ENCODE measurements at places on chromosomes 16 and 17.

GRCh38 chr16:1631230-1631629 lies 19.1 kb downstream of the CRAMP1 start:
- DNase-seq = no peak

DNA sequence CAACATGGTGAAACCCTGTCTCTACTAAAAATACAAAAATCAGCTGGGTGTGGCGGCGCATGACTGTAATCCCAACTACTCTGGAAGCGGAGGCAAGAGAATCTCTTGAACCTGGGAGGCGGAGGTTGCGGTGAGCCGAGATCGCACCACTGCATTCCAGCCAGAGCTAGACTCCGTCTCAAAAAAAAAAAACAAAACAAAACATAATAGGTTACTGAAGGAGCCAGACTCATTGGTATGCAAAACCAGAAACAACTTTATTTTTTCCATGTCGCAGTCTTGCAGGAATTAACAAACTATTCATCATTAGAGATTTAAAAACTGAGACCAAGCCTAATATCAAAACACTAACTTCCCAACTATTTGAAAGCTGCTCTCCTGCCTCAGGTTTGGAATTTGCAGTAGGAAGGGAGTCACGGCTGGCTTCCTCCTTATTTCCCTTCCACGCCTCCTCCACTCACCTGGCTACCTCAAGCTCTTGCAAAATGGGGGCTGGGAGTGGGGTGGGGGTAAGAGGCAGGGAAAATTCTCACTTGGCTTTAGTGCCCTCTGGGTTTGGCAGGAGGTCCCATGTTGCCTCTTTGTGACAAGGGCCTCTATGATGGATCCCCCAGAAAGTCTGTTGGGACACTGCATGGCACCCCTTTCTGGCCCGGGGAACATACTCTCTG lies 34.1 kb upstream of the MYH10 start:
- no peak for DNase-seq

- DNase-seq = no peak
These were observed 128.7 kb downstream of the CHD9 start for GRCh38 chr16:53183442-53183841.

DNA sequence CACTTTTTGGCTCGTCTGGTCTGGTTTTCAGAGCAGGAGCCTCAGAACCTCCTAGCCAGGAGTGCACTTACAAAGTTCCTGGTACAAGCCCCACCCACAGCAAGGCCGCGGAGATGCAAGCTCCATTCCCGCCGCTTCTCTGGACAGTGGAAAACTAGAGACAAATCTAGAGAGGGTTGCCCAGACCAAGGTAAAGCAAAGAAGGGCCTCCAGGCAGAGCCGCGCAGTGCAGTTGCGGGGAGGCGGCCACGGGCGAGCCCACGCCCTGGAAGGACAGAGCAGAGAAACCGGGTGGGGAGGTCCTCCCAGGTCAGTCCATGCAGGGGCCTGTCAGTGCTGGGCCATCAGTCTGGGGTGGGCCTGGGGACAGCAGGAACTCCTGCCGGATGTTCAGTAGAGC lies 11.0 kb upstream of the OSGIN1 start:
- DNase-seq = no peak

DNA sequence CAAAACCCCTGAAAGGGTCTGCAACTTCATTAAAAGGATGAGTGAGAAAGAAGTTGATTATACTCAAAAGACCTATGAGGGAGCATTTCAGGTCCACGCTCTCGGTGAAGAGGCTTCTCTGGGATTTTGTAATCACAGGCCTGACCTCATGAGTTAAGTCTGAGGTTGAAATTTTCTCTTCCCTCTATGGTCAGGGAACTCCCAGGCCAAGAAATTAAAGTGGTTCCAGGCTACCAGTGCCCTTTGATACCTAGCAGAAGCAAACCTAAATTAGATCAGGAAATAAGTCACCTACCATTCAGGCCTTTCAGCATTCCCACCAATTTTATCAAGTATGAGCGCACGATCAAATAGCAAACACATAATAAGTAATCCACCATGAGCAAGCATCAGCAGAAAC lies 27.9 kb downstream of the MBTD1 start:
- DNase-seq = no peak

- no peak for DNase-seq
These were observed 2.8 kb downstream of the SF3B3 start for GRCh38 chr16:70526403-70526802.

- no peak for DNase-seq
These were observed 132.6 kb downstream of the PITPNC1 start for GRCh38 chr17:67509390-67510287.

DNA sequence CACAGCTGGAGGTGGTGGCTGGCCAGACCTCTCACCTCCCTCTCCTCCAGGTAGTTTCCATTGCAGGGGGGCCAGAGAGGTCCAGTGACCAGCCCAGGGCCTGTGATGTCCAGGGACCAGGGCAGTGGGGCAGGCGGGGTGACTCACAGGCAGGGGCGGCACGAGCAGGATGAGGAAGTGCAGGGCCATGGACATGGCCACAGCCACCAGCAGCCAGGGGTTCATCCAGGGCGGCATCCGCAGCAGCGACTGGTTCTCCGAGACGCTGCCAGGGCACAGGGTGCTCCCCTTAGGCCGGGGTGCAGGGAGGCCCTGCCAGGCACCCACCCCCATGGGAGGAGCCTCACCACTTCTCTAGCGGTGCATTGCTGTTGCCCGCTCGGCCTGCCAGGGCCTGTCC lies 12.9 kb upstream of the P2RX1 start:
- no peak for DNase-seq

- DNase-seq = no peak
These were observed 69.0 kb downstream of the CNTNAP4 start for GRCh38 chr16:76346210-76346609.

DNA sequence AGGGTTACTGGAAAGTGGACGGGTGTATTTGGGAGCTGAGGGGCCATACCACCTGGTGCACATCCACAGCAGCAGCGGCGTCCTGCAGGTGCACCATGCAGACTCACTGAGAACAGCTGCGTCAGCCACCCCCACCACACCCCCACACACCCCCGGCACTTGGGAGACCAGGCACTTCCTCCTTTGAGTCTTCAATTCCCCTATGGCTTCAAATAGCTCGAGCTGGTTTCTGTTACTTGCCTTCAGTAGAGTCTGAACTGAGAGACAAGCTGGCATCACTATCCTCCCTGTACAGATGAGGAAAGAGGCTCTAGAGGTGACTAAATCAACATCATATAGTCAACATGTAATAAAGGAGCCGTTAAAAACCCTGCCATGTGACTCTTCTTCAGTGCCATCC lies 15.4 kb downstream of the CUEDC1 start:
- no peak for DNase-seq

DNA sequence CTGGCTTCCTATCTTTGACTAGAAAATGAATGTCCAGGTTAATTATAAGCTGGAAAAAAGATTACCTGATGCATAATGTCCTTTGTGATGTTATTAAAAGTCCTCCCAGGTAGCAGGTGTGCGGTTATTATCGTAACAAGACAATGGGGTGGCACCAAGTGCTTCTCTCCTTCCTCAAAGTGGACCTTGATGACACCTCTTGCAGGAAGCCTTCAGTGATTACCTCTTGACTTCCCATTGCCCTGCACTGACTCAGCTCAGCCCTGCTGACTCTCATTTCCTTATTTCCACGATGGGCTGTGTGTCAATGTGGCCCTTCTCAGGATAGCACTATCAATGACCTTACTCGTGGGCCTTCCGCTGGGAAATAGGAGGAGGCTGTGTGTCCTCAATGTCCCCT lies 477.4 kb upstream of the CCL2 start:
- no peak for DNase-seq

DNA sequence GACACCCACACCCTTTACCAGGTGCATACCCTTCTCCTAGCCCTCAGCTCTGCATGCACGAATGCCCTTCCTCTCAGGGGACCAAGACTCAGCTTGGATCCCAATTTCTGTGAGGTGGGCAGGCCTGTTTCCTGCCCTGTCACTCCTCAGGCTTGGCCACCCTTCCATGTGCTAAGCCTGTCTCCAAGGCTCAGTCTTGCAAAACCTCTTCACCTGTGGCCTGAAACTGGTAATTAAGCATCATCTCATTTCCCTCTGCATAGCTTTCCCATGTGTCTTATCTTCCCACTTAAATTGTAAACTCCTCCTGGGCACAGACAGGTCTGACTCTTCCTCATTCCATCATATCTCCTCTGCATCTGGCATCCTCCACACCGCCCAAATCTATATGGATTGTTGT lies 31.0 kb upstream of the SMPD3 start:
- DNase-seq = no peak

- no peak for DNase-seq
These were observed 19.5 kb downstream of the ANKRD40 start for GRCh38 chr17:50688245-50688644.

DNA sequence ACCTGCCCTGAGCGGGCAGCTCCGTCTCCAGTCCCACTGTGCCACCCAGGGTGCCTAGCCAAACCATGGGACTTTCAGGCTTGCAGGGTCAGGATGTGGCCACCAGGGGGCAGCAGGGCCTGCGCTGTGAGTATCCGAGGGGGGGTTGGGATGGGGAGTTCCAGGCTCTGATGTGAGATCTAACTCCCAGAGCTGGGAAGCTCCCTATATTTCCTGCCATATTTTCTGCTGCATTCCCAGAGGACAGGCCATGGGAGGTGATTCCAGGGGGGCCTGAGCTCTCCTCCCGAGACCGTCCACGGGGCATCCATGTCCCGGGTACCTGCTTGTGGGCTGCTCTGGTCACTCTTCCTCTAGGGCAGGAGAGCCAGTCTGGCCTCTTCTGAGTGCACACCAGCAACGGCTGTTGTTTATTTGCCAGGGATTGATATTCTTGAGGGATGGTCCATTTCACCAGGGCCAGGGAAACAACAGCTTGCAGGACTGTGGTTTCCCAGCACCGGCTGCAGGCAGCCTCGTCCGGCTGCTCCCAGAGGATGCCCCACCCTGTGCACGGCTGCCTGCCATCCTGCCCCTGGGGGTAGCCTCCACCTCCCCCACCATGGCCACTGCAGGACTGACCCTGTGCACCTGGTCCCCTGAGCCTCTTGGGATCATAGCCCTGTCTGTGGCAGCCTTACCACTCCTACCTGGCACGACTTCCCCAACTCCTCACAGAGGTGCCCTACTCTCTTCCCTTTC lies 1.2 kb downstream of the GPR142 start:
- peak; percentile 39 for DNase-seq

DNA sequence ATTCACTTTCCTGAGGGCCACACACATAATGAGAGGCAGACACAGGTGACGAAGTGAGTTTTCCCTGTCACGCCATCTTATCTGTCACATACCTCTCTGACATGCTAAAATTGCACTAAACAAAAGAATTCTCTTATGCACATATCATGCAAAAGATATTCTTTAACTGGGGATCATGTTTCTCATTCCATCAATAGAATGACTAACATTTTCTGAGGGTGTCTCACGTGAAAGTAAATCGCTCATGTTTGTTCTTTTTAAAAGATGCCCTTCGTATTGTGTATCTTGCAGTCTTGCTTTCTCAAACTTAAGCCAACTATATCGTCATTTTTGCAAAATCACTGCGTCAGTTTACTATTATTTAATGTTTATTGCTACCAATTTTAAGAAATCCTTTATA lies 306.4 kb downstream of the WWOX start:
- DNase-seq = no peak
